ENCODE measurements at places on chromosomes 7 and 10. TPM values are rescaled to one million over a fixed set of nuclear protein-coding genes. Genes with fewer than 3 reads are reported as not detected.

The TFR2 gene
- total RNA-seq, result 0.19 TPM

DNA sequence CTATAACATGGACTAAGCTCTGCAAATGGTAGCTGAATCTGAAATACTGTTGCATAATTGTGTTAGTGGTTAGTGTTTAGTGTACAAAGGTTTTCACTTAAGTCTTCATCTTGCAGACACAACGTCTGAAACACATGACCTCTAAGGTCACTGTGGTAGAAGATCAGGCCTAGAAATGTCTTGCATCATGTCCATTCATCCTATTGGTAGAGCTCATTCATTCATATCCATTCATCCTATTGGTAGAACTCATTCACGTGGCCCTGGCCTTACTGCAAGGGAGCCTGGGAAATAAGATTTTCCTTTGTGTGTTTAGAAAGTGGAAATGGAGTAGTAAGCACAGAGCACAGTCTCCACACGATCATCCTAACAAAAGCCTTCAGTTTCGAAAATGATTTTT is 485.8 kb downstream of the PLXNA4 start:
- H3K27ac ChIP-seq, result no peak overlapping the region
- no peaks in the 10 kb centered on the region for H3K4me1 ChIP-seq
- no peaks in the 10 kb centered on the region for H3K36me3 ChIP-seq
- H3K27me3 ChIP-seq, result no peaks in the 10 kb centered on the region
- no peak for DNase-seq
- no peak overlapping the region for H3K4me3 ChIP-seq

The CADPS2 gene
- 19.9 TPM for total RNA-seq

DNA sequence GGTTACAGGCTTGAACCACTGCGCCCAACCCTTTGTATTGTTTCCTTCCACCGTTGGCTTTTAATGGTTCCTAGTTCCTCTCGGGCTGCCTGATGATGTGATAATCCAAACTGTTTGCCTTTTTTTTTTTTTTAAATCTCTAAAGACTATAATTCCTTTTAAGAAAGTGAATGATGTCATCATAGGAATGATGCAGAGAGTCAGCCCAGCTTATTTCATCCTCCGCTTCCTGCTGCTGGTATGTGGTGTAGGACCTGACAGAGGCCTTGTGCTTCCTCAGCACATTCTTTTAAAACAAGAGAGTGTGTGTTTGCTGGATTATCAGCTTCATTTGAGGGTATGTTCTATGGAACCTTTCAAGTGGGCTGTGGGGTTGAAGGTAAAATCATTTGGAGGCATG is 241.4 kb downstream of the LRMDA start:
- no peaks in the 10 kb centered on the region for H3K4me1 ChIP-seq
- no peaks in the 10 kb centered on the region for H3K27me3 ChIP-seq

DNA sequence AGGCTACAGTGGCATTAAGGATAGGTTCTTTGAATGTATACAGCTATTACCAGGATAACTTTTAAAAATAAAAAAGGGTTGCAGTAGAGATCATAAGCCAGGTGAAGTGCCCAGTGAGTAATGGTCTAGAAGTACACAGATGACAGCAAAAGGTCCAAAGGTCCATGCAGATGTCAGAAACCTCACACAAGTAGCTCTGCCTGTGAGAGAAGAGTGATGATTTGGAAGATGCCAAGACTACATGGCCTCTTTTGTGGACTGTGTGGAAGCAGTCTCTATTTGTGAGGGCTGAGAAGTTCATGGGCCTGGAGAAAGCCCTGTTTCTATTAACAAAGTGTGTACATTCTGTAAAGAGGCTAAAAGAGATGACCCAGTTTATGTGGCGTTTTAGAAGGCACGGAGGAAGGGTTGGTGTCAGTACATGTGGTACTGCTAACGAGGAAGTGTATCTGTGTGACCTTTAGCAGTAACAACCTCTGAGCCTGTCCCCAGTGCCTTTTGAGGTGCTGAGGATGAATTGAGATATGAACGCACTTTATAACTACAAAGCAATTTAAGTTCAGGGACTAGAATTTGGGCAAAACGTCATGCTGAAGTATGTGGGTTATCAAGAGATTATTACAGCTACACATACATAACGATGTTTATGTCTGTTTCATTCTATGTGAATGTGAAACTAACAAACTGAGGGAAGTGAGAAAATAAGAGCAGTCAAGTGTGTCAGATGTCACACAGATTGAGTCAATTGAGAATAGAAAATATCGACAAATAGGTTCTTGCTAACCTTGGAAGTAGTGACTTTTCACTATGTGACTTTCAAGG is 7.6 kb downstream of the CYCS start:
- peaks cover 34% of the 10 kb centered on the region for H3K36me3 ChIP-seq
- no peak overlapping the region for H3K4me3 ChIP-seq
- H3K27ac ChIP-seq, result peak overlapping the region; percentile 33
- no peak for DNase-seq
- peaks cover 24% of the 10 kb centered on the region for H3K4me1 ChIP-seq

GRCh38 chr10:48948470-48949037 is 8.9 kb upstream of the LRRC18 start:
- no peaks in the 10 kb centered on the region for H3K36me3 ChIP-seq
- H3K27me3 ChIP-seq, result no peaks in the 10 kb centered on the region
- H3K4me3 ChIP-seq, result no peak overlapping the region

DNA sequence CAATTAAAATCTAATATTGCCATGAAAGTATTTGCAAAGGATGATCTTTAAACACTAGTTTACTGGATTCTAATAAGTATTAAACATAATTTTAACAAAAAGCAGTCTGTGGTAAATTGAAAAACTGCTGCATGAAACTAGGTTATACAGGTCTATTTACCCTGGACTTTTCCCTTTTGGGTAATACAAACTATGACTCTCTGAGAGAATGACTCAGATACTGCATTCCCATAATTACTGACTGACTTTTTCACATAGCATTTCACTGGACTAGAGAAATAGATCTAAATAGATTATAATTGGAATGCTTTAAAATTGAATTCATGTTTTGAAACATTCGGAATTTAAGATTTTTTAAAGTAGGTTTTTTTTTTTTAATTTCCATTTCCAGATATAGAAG is 395.7 kb downstream of the THSD7A start:
- H3K27ac ChIP-seq, result no peak overlapping the region
- no peak for DNase-seq
- H3K4me1 ChIP-seq, result no peaks in the 10 kb centered on the region
- no peaks in the 10 kb centered on the region for H3K27me3 ChIP-seq

GRCh38 chr10:95830044-95830443 is 74.1 kb downstream of the ENTPD1 start:
- H3K27me3 ChIP-seq, result no peaks in the 10 kb centered on the region
- no peak overlapping the region for H3K4me3 ChIP-seq
- H3K36me3 ChIP-seq, result no peaks in the 10 kb centered on the region
- H3K27ac ChIP-seq, result no peak overlapping the region
- H3K4me1 ChIP-seq, result no peaks in the 10 kb centered on the region

The PIP gene
- total RNA-seq, result not detected

- H3K27ac ChIP-seq, result no peak overlapping the region
- no peak overlapping the region for H3K4me3 ChIP-seq
- H3K36me3 ChIP-seq, result no peaks in the 10 kb centered on the region
- H3K27me3 ChIP-seq, result no peaks in the 10 kb centered on the region
Measured at GRCh38 chr10:30688456-30688855, 58.9 kb upstream of the LYZL2 start.

- H3K4me3 ChIP-seq, result no peak overlapping the region
- DNase-seq, result no peak
- H3K27me3 ChIP-seq, result no peaks in the 10 kb centered on the region
- H3K27ac ChIP-seq, result no peak overlapping the region
- H3K4me1 ChIP-seq, result no peaks in the 10 kb centered on the region
Measured at GRCh38 chr7:132106491-132106890, 469.8 kb downstream of the PLXNA4 start.

The SORBS1 gene
- 815 TPM for total RNA-seq

DNA sequence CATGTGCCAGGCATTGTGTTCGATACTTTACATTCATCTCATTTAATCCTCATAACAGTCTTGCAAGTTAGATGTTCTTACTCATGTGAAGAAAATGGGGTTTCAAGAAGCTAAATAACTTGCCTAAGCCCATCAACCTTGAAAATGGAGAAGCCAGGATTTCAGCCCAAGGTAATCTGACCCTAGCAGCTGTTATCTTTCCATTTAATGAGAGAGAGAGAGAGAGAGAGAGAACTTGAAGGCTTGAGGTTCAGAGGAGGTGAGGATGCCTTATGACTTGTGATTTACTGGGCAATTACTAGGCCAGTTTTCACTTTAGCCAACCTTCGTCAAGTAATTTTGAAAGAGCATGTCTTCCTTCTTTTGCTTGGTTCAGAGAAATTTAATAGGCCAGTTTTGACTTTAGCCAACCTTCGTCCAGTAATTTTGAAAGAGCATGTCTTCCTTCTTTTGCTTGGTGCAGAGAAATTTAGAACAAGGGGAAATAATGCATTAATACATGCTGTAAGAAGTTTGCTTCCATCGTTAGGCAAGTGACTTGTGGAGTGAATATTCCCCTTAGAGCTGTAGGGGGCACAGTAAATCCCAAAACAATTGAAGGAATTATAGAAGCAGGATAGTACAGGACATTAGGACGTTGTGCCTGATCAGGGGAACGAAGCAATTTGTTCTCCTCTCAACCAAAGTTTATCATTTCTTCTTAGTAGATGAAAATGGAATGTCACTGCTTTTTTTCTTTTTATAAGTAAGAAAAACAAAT is 143.0 kb upstream of the BMPER start:
- no peaks in the 10 kb centered on the region for H3K36me3 ChIP-seq
- H3K4me1 ChIP-seq, result no peaks in the 10 kb centered on the region
- no peak overlapping the region for H3K4me3 ChIP-seq
- H3K27me3 ChIP-seq, result no peaks in the 10 kb centered on the region
- no peak for DNase-seq

The EPHB6 gene
- 8.2 TPM for total RNA-seq

The RELN gene
- total RNA-seq, result 6.9 TPM

DNA sequence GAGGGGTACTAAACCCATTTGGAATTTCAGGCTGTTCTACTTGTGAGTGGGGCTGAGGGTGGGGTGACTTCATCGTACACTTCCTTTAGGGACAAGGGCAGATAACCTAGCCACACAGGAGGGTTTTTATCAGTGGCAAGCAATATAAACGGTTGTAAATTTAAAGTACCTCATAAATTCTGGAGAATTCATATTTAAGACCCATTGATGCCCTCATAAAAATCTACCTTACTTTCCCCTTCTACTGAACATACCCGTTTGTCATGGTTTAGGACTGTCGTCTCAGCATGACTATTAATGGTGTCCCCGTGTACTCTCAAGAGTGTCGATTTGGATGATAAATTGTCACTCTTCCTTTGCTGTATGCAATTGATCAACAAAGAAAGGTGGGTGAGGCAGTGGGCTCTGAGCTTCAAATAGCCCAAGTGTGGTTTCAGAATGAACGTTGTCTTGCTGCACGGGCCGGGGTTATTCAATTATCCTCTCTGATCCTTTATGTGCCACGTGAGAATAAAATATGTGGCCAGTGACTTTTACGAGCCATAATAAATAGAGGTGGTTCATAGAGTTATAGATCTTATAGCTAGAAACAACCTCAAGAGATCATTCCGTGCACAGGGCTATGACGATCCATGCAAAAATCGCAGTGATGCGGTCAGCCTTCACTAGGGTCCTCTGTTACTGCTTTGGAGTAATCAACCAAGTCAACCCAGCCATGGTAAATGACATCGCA is 82.2 kb downstream of the FAM107B start:
- no peaks in the 10 kb centered on the region for H3K27me3 ChIP-seq
- H3K4me1 ChIP-seq, result no peaks in the 10 kb centered on the region
- H3K4me3 ChIP-seq, result no peak overlapping the region
- H3K27ac ChIP-seq, result no peak overlapping the region
- DNase-seq, result no peak
- H3K36me3 ChIP-seq, result no peaks in the 10 kb centered on the region

DNA sequence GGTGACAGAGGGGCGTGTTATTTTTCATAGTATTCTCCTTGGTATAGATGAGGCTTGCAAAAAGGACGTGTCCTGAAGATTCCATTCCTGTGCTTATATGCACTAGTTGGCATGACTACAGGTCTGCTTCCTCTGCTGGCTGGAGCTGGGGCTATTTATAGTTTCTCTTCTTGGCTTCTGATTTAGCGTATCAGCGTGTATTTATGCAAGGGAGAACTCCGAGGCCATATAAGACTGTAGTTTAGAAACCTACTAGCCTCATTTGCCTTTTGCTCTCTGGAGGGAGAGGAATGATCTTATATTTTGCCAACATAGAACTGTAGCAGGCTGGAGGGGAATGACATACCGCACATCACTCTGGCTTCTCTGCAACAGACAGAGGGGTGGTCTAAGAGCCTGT is 39.7 kb downstream of the CACNB2 start:
- H3K27ac ChIP-seq, result peak overlapping the region; percentile 64
- H3K36me3 ChIP-seq, result no peaks in the 10 kb centered on the region
- H3K4me3 ChIP-seq, result peak overlapping the region; percentile 22
- no peak for DNase-seq
- H3K4me1 ChIP-seq, result peaks cover 27% of the 10 kb centered on the region
- H3K27me3 ChIP-seq, result no peaks in the 10 kb centered on the region

The HOGA1 gene
- total RNA-seq, result 17.6 TPM

The PDZD8 gene
- 29.4 TPM for total RNA-seq

- no peaks in the 10 kb centered on the region for H3K4me1 ChIP-seq
- peaks cover 37% of the 10 kb centered on the region for H3K36me3 ChIP-seq
- no peak overlapping the region for H3K27ac ChIP-seq
- no peak overlapping the region for H3K4me3 ChIP-seq
Measured at GRCh38 chr7:77619314-77619713, 76.9 kb upstream of the RSBN1L start.

DNA sequence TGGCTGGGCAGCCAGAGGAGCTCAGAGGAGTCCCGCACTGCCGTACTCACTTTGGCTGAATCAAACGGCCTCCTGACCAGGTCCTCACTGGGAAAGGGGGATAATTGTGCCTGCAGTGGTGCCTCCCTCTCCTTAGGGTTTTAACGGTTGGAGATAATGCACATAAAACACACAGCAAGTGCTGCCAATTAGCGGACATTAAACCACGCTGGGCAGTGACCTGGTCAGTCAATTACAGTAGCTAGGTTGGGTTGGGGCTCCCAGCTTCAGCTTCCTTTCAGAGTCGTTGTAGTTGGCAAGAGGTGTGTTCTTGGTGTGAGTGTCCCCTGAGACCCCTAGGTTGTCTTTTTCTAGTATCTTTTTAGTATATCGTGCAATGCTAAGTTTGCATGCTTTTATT is 146.6 kb downstream of the C10orf105 start:
- H3K4me3 ChIP-seq, result no peak overlapping the region
- H3K27ac ChIP-seq, result no peak overlapping the region
- no peaks in the 10 kb centered on the region for H3K36me3 ChIP-seq
- no peaks in the 10 kb centered on the region for H3K27me3 ChIP-seq
- no peak for DNase-seq

- H3K27ac ChIP-seq, result no peak overlapping the region
- H3K4me1 ChIP-seq, result no peaks in the 10 kb centered on the region
- H3K27me3 ChIP-seq, result no peaks in the 10 kb centered on the region
- DNase-seq, result no peak
- no peaks in the 10 kb centered on the region for H3K36me3 ChIP-seq
Measured at GRCh38 chr7:137606061-137606674, 240.6 kb downstream of the DGKI start.

The CPVL gene
- total RNA-seq, result 2.7 TPM

GRCh38 chr7:96199421-96199820 is 122.5 kb downstream of the SLC25A13 start:
- no peaks in the 10 kb centered on the region for H3K27me3 ChIP-seq
- H3K4me1 ChIP-seq, result peaks cover 10% of the 10 kb centered on the region
- H3K4me3 ChIP-seq, result no peak overlapping the region

GRCh38 chr7:56110611-56111010 is 4.3 kb upstream of the CHCHD2 start:
- no peaks in the 10 kb centered on the region for H3K4me1 ChIP-seq
- H3K27me3 ChIP-seq, result no peaks in the 10 kb centered on the region
- no peaks in the 10 kb centered on the region for H3K36me3 ChIP-seq
- no peak overlapping the region for H3K27ac ChIP-seq
- no peak overlapping the region for H3K4me3 ChIP-seq

GRCh38 chr10:4051011-4051640 is 266.1 kb upstream of the KLF6 start:
- H3K4me1 ChIP-seq, result no peaks in the 10 kb centered on the region
- DNase-seq, result peak; percentile 75
- H3K4me3 ChIP-seq, result peak overlapping the region; percentile 30
- H3K27me3 ChIP-seq, result no peaks in the 10 kb centered on the region
- H3K27ac ChIP-seq, result peak overlapping the region; percentile 77

Data from right atrium auricular region (tissue), 2 donors.